ENCODE measurements at places on chromosomes 12 and 14.

DNA sequence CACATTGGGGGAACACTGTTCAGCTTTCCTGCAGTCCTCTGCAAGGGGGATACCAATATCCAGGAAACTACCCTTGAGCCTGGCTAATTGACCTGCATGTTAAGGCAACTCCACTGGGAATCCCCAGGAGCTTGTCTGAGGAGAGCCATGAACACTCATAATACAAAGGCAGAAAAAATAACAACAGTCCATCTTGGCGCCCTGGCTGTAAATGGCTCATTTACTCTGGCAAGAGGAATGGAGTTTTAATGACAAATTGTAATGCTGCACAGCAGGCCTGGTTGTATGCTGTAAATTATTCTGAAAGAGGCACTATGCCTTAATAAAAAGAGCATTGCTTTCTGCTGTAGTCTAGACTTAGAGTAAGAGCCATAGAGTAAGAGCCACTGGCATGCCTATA, 58.3 kb downstream of the SLC8A3 start:
- DNase-seq = no peak

DNA sequence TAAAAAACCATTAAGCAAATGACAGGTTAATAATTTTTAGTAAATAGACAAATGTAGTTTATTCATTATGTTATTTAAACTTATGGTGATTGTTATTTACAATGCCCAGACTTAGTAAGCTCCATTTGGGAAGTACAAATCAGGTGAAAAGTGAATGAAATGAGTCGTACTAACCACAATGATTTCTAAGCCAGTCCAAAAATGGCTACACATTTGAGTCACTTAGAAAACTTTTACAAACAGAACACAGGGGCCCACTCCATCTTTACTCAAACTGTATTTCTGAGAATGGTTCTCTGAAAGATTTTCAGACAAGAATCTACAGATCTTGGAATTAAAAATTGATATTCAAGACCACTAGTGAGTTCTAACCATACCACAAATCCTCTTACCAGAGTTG, 653.3 kb upstream of the MIS18BP1 start:
- no peak for DNase-seq

GRCh38 chr14:76782115-76782884, 21.0 kb downstream of the VASH1 start:
- DNase-seq = no peak

GRCh38 chr14:92755495-92755894, 7.1 kb upstream of the LGMN start:
- DNase-seq = no peak

- peak; percentile 75 for DNase-seq
These were observed 6.0 kb downstream of the FBXW8 start for GRCh38 chr12:116916714-116917114.

DNA sequence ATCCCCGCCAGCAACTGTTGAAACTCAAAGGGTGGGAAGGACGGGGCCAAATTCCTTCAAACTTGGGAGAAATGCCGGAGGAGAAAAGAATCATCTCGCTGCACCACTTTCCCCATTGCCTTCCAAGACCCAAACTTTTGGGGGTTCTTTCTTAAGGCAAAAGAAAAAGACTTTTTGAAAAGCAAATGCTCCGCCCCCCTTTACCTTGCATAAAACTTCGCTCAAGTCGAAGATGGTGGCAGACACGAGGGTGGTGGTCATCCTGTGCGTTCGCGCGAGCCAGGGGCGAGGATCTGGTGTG, 239 bp downstream of the ZFP36L1 start:
- DNase-seq = no peak

DNA sequence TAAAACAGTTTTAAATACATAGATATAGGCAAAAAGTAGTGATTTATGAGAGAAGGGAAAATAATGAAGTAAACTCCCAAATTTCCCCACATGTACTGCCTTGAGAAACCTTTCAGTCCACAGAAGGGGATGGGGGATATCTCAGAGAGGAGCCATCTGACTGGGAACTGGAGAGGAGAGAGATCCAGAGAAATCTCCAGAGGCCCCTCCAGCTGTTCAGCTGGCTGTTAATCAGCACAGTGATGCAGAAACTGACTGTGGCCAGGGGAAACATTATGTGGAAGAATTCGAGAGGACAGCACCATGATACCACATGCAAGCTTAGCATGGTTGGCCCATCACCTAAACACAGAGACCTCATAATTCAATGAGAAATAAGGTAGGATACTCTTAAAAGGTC, 1165.9 kb upstream of the TMEM132C start:
- no peak for DNase-seq

DNA sequence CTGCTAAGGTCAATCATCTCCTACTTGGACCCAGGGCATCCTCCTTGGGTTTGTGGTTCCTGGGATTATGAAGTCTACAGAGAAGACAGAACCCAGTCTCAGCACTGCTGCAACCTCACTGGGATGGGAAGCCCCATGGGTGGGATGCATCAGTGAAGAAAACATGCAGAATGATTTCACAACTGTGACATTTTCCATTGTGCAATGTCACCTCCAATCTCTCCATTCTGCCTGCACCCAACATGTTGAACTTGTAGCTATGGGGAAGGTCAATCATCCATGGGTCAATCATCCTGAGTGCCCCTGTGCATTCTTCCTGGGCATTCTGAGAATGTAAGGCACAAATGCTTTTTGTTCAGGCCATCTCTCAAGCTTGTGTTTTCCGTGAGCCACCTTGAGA, 1004.4 kb upstream of the TMEM132C start:
- no peak for DNase-seq

DNA sequence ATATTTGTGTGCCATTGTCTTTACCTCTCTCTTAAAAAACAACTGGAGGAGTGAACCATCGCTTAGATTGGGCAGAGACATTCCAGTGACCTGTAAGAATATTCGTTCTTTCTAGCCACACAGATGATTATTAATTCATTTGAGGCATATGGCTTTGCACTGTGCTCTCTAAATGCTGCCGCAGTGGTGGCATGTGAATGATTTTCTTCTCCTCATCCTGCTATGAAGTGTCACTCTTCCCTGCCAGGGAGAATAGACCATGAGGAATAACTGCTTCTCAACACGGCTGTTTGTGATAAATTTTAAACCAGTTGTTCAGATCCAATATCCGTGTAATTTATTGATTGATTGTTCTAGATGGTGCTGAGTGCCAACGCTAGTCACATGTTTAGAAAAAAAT, 225.3 kb downstream of the CNTN1 start:
- DNase-seq = no peak

- DNase-seq = no peak
These were observed 118.5 kb upstream of the NPAS3 start for GRCh38 chr14:32820181-32820580.

DNA sequence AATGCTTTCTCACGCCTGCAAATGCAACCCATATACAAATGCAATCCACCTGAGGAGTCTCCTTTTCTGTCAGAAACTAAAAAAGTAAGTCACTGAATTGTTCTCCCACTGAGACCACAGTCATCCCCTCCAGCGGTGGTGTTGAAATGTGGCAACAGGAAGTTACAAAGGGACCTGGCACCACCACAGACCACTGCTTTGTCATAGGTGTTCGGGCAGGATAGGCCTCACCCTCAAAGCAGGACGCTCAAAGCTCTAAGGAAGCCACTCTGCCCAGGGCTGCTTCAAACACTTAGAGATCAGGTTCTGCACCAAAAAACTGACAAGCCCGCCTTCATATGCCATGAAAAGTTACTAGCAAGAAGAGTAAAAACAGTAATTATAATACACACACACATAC, 11.3 kb downstream of the PHLDA1 start:
- no peak for DNase-seq

GRCh38 chr12:53187145-53187899, 6.6 kb upstream of the CSAD start:
- DNase-seq = no peak

GRCh38 chr14:88198446-88198845, 124.6 kb downstream of the KCNK10 start:
- DNase-seq = no peak

GRCh38 chr14:98109326-98109725, 1162.7 kb downstream of the BCL11B start:
- no peak for DNase-seq

GRCh38 chr14:106657460-106657859, 1131.1 kb downstream of the TMEM121 start:
- DNase-seq = no peak

DNA sequence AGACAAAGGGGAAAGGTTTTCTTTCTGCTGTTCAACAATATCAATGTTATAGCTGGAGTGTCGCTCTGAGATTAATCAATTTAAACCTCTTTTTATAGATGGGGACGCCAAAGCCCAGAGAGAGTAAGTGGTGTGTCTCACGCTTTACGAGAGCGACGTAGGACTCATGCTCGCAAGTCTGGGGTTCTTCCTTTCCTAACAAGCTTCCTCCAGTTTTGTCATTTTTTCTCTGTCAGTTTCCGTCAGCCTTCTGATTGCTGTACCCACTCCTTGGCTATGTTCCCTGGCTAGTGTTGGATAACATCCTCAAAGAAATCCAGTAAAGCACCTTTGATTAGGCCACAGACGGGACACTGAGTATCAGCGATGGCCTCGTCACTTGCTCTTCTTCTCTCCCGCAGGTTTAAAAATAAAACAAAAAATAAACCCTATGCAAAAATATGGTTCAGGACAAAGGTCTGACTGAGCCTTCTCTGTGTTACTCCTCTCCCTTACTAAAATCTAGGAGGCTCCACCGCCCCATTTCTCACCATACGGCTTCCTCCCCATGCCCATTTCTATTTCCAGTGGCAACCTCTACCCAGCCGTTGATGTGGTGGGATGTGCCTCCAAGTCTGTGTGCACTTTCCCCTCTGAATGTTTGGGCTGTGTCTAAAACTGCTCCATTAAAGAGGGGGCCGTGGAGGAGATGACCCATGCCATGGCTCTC, 172.7 kb upstream of the PARP11 start:
- no peak for DNase-seq

DNA sequence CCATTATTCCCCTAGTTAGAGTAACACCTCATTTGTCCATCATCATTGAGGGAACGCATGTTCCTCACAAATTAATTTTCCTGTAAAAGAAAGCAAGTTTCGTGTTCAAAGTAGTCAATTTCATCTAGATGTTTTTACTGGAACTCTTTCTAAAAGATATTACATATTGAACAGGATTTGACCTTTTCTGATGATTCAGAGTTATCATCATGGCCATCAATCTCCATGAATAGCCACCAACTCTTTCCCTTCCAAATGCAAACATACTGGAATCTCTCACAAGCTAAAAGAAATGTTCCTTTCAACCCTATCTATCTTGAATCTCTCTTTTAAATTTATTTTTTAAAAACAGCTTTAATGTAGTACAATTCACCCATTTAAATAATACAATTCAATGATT, 263.1 kb upstream of the FAR2 start:
- no peak for DNase-seq

DNA sequence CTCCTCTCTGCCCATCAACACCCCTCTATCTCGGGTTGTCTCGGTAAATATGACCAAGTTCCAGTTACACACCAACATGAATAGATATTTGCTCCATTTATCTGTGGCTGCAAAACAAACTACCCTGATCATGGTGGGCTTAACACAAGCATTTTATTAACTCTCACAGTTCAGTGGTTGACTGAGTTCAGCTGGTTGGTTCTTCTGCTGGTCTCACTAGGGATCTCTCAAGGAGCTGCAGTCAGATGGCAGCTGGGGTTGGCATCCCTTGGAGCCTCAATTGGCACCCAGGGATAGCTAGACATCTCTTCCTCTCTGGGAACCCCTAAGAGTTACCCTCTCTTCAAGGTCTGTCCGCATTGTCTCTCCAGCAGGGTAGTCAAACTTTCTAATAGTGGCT, 25.4 kb downstream of the P2RX7 start:
- no peak for DNase-seq

GRCh38 chr14:96084796-96085195, 45.6 kb downstream of the C14orf132 start:
- DNase-seq = no peak

DNA sequence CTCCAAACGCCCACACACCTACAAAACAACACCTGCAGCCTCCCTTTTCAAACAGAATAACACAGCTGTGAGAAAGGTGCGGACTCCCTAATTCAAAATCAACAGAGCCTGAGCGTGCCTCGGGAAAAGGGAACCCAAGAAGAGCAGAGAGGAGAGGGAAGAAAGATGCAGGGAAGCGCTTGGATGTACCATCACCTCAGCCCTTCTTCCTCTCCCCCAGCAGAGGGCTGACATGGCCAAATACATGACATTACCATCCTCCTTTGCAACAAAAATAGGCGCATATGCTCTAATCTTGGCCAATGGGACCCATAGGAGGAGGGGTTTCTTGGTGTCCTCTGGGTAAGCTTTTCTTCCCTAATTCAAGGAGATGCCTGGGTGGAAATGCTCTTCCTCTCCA, 78.0 kb downstream of the CPSF2 start:
- DNase-seq = no peak

DNA sequence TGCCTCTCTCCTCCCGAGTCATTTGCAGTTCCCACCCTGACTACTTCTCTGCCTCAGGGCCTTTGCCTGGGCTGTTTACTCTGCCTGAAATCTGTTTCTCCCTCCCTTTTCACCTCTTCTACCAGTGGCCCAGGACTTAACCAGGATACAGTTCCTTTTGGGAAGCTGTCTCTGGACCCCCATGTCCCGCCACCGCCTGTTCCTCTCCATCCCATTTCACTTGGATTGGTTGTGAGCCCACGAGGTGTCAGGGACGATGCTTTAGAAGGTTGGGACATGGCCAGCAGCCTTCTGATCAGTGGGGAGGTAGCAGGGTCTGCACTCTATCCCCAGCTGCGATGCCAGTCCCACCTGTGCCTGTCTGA, 51.8 kb downstream of the FAM222A start:
- no peak for DNase-seq

DNA sequence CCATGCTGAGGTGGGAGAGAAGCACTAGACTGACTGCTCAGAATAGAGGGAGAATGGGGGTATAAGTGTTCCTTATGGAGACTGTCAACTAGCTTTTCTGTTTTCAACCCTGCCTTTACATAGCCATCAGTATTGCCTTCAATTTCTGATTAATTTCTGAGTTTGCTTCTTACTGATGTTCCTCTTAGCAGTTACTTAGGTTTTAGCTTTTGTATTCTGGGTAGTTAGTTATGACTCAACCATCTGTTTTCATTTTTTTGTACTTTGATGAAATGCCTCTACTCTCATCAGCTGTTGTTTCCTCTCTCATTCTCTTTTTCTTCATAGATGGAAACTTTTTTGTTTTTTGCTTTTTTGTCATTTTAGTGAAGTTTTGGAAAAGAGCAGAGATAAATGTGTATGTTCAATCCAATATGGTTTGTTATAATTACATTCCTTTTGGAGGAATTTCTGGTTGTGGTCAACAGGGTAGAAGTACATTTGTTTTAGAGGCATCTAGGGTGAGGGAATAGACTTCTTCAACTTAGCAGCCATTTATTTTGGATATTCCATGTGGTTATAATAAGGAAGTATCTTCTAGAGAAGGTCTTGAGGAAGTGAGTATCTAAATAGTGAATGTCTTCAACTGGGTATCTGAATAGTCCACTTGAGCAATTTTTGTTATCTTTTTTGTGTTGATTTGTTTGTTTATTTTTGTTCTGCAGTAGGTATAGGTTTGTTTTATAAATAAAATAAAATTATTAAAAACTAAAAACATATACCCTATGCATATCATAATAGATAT, 29.6 kb downstream of the PMCH start:
- no peak for DNase-seq

Measured in HS-27A (cell line).